ENCODE measurements at places on chromosomes 12 and 14.

GRCh38 chr12:103548622-103549601 is 38.2 kb upstream of the STAB2 start:
- DNase-seq = peak; percentile 60

GRCh38 chr12:121837680-121838079 is 21.0 kb downstream of the HPD start:
- no peak for DNase-seq

DNA sequence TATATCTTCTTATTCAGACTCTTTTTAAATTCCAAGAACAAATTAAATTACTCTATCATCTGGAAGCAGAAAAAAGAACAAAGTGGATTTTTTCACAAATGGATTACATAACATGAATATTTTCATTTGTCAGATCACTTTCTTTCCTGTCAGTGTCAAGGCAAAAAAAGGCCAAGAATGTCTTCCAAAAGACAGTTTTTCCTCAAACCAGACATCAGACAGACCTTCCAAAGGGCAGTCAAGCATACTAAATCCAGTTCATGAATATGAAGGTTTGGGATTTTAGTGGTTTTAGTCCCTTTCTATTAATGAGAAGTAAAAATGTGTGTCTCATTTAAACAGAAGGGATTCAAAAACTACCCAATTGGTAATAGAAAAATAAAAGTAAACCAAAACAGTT is 336.0 kb downstream of the CEP128 start:
- no peak for DNase-seq

- no peak for DNase-seq
Observed at GRCh38 chr12:52097045-52097666, 17.7 kb downstream of the SMIM41 start.

DNA sequence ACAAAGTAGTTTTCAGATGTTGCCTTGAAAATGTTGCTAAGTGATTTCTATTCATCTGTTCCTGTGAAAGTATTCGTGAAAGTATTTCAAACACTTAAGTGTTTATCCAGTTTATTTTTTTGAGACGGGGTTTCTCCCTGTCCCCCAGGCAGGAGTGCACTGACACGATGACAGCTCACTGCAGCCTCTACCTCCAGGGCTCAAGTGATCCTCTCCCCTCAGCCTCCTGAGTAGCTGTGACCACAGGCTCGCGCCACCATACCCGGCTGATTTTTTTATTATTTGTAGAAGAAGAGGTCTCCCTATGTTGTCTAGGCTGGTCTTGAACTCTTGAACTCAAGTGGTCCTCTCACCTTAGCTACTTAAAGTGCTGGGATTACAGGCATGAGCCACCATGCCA is 1.7 kb downstream of the ZDHHC17 start:
- DNase-seq = no peak

DNA sequence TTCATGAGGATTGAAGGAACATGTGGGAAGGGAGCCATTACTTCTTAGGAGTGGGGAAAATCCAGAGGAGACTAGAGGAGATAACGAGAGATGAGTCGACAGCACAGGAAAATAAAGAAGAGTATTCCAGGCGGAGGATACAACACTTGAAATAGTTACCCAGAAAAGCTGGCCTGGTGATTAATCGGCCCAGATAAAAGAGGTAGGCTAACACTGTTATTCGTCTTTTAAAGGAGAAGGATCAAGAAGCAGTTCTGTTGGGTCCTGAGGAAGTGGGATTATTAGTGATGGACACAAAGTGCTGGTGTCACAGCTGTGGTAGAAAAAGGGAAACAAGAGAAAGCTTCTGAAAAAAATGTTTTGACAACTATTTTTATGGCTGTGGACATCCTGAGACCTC is 425.3 kb downstream of the ZFP36L1 start:
- no peak for DNase-seq

DNA sequence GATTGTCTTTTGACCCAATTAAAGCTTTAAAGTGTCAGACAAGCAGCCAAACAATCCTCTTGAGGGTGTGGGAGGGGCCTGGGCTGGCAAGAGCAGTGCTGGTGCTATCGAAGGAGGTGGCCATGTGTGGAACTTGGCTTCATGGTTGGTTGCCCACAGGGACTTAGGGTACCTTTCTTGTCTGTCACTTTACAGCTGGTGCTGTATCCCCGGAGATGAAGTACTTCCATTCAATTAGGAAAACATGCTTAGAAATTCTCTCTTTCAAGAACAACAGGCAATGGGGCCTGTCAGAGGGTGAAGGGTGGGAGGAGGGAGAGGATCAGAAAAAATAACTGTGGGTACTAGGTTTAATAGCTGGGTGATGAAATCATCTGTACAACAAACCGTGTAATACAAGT is 86.5 kb downstream of the DAAM1 start:
- DNase-seq = no peak

GRCh38 chr14:90383731-90384542 is 12.9 kb upstream of the CALM1 start:
- DNase-seq = peak; percentile 63

GRCh38 chr14:59832653-59833294 is 37.8 kb downstream of the RTN1 start:
- no peak for DNase-seq

DNA sequence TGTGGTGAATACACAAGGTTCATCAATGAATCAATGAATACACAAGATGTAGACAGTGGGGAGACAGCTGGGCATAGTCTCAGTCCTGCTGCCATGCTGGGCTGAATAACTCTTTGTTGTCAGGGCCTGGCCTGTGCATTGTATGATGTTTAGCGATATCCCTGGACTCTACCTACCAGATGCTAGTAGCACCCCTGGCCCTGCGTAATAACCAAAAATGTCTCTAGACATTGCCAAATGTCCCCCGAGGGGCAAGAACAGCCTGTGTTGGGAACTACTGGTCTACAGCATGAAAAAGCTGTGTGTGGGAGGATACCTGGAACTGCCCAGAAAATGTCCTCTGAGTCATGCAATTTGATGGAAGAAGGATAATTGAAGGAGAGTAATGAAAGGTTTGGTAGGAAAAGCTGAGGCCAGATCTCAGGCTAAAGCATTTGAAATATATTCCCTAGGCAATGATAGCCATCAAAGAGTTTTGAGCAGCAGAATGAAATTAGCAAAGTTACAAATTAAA is 128.2 kb downstream of the TMEM30B start:
- no peak for DNase-seq

DNA sequence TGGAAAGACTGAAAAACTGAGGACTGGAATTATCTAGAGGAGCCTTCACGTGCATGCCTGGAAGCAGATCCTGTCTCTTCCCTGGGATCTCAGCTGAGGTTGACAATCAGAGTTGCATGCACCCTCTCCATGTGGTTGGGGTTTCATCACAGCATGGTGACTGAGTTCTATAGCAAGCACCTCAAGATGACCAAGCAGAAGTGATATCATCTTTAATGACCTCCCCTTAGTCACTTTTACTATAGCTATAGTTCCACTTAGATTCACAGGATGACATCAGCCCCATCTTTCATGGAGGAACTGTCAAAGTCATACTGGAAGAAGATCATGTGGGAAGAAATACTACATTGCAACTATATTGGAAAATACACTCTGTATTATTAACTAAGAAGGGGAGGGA is 105.8 kb upstream of the ATXN7L3B start:
- DNase-seq = no peak

GRCh38 chr12:79482921-79483320 is 207.8 kb downstream of the PAWR start:
- DNase-seq = no peak

DNA sequence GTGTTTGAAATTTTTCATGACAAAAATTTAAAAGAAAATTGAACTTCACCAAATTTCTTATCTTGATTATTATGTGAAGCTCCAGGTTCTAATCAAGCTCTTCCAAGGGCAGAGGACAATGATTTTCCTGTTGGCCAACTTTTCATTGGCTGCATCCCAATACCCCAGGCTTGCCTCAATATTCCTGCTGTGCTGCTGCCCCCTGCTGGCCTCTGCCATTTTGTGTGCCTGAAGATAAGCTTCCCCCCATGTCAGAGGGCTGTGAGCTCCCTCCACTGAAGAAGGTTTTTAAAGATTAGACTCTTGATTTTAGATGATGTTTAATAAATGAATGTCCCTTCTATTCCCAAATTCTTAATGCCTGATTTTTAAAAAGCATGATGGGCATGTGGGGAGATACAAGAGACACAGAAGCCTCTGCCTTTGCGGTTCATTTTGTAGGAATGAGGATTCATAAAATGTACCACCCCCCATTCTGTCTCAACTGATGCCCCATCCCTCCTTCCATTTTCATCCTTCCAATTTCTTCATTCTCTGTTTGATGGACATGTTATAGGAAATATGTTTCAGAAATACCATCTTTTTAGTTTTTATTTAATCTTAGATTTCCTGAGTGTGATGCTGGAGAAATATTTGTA is 76.7 kb upstream of the RGS6 start:
- DNase-seq = peak; percentile 38

GRCh38 chr14:101066826-101067510 is 163.4 kb upstream of the RTL1 start:
- no peak for DNase-seq

DNA sequence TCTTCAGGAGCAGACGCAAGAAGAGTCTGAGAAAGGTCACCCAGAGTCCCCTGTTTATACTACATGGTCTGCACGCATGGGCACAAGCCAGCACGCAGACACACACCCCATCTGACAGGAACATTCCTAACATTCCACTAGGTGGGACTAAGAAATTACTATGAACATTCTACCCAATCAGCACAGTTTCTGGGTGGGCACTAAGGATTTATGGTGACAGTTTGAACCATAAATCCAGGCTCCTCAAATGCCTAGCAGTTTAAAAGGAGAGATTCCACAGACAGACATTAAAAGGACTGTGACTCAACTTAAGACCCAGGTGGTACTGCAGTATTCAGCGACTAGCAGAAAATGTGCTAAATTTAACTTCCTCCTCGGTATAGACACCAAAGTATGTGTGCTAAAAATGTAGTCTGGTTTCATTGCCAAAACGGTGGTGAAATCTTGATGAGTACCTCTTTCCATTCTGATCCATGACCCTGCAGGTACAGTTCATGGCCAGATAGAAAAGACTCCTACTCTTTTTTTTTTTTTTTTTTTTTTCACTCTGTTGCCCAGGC is 16.2 kb downstream of the ABHD4 start:
- DNase-seq = no peak

DNA sequence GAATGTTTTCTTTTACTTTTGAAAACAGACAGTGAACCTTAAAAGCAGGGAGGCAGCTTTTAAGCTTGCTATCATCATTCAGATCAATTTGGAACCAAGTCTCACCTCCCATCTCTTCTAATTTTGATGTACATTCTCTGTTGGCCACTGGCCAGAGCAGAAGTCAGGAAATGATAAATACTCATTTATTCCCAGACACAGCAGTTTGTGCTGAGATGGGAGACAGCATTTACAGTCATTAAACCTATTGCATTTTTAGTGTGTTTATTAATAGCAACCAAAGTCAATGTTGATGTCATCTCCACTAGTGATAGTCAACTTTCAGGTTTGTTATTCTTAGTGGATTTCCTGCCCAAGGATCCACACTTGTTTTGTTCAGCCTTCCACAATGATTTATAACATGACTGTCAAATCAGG is 320.0 kb upstream of the ATP2B1 start:
- DNase-seq = no peak

- no peak for DNase-seq
Observed at GRCh38 chr14:31269634-31270195, 62.1 kb upstream of the HECTD1 start.

DNA sequence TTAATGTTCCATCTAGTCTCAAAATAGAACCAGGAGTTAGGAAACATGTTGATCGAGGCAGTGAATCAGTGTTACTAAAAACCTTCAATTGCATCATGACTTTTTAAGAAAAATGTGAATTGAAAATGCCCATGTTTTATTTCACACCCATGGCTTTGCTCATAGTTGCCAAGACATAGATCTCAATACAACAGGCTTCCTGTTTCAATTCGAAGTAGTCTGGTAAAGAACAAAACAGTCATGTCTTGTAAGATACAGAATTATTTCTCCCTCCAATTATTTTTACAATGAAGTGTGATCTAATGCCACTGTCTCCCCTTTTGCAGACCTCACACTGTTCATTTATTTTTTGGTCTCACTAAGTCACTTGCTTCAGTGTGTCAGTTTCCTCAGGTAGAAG is 44.6 kb upstream of the FAR2 start:
- no peak for DNase-seq

DNA sequence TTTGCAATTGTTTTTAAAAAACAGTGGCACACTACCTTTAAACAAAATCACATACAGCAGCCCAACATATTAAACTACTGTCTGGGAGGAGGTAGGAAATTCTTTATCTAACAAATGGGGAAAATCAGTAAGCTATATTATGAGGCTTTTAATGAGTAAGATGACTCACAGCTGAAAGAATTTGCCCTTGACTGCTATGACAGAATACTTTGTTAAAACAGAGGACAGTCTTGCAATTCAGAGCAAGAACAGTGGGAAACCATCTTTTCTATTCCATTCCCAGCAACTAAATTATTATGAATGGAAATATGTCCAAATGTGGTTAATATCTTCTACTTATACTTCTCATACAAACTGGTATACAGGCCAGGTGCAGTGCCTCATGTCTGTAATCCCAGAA is 49.2 kb upstream of the SGPP1 start:
- DNase-seq = no peak

- DNase-seq = no peak
Observed at GRCh38 chr14:40911141-40911540, 695.5 kb upstream of the LRFN5 start.

DNA sequence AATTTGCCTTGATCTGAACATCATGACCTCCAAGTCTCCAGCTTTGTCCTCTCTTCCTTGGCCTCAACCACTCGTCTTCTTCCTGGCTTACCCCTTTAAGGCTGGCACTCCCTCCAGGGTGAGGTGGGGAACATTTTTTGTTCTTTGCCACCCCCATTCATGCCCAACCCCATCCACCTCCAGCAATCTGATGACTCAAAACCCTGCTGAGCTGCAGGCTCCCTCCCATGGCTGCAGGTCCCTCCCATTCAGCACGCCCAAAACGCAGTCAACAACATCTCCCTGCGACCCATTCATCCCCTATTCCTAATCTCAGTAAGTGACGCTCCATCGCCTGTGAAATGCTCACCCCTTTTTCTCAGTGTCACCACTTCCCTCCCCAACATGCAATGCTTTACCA is 138.8 kb upstream of the PRMT8 start:
- no peak for DNase-seq

DNA sequence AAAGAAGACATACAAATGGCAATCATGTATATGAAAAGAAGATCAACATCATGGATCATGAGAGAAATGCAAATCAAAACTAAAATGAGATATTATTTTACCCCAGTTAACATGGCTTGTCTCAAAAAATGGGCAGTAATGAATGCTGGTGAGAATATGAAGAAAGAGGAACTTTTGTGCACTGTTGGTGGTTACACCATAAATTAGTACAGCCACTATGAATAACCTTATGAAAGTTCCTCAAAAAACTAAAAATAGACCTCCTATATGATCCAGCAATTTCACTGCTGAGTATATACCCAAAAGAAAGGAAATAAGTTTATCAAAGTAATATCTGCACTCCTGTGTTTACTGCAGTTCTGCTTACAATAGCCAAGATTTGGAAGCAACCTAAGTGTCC is 151.7 kb downstream of the PDZRN4 start:
- no peak for DNase-seq

GRCh38 chr14:92190768-92191167 is 69.0 kb downstream of the CPSF2 start:
- DNase-seq = no peak

GRCh38 chr12:85606455-85606854 is 229.8 kb downstream of the RASSF9 start:
- no peak for DNase-seq

- DNase-seq = no peak
Observed at GRCh38 chr12:84079626-84080025, 833.0 kb downstream of the SLC6A15 start.

GRCh38 chr12:73486256-73486655 is 1051.4 kb upstream of the ATXN7L3B start:
- no peak for DNase-seq

Measured in activated naive CD8-positive, alpha-beta T cell treated with anti-CD3 and anti-CD28 coated beads for 36 hours (primary cell).